HFFc6 (cell line): ENCODE measurements at places on chromosomes 16 and 17. TPM values are rescaled to one million over a fixed set of nuclear protein-coding genes. Genes with fewer than 3 reads are reported as not detected.

DNA sequence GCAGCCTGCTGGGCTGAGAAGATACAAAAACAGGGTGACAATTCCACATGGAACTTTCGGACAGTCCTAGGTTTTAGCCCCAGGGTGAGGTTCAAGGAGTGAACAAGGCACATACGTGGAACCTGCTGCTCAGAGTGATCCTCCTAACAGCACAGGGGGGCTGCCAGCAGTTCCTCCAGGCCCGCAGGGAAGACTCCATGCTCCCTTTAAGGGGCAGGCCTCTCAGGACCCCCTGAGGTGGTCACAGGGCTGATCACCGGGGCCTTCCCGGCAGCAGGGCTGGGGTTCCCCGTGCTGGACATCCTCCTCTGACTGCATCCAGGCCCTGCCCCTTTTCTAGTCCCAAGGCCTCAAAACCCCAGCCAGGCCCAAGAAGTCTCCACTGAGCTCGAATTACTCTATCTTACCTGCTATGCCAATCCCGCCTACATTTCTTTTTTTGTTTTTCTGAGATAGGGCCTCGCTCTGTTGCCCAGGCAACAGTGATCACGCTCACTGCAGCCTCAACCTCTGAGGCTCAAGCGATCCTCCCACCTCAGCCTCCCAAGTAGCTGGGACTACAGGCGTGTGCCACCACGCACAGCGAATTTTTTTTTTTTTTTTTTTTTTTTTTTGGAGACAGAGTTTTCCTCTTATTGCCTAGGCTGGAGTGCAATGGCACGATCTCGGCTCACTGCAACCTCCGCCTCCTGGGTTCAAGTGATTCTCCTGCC is 10.4 kb downstream of the CANT1 start:
- no peak for DNase-seq

Gene ARHGAP44
- 0.45 to 0.71 TPM (median 0.53 TPM) in 3 replicates for total RNA-seq

GRCh38 chr17:19415806-19416775 is 5.1 kb downstream of the RNF112 start:
- DNase-seq, result no peak

DNA sequence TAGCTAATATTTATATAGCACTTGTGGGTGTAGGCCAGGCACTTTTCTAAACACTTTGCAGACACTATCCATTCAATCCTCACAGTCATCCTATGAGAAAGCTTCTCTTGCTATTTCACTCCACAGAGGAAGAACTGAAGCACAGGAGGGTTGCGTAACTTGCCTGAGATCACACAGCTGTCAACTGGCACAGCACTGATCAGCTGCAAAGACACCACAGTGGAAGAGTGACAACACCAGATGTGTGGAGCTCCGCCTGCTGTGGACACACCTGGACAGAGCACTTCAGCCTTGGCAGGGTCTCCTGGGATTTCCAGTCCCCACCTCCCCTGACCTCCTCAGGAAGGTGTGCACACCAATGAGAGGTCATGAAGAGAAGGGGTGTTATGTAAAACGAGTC is 13.3 kb upstream of the CNEP1R1 start:
- DNase-seq, result no peak

DNA sequence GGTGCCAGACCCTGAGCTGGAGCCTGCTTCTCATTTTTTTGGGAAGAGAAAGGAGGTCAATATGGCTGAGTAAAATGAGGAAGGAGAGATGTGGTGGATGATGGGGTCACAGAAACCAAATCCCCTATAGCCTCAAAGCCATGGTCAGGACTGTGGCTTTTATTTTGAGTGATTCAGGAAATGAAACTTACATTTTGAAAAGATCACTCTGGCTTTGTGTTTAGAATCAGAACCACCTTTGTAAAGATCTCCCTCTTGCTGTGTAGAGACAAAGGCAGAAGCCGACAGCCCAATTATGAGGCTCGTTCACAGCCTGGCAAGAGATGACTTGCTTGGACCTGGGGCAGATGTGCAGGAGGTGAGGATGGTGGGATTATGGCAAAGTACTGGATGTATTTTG is 121.6 kb upstream of the ANKFN1 start:
- DNase-seq, result no peak
